ENCODE measurements at places on chromosomes 4 and X.

DNA sequence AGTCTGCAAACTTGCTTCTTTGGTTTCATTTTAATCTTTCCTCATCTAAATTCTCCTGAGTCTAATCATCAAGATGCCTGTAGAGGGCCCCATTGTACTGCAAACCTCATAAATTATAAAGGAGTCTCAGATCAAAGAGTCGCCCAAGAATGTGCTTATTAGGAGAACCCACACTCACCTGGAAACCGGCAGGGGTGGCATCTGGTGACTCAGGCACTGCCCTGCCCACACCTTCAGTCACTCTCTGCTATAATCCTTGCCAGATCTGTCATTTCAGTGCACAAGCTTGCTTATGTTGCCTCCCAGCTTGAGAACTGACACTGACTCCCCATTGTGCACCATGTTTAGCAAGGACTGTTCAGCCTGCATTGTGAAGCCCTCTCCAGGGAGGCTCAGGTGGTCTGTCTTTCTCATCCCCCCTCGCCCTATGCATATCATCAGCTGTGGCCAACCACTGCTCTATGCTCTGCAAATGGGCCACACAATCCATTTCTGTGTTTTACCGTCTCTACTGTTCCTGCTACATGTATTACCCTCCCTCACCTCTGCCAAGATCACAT is 12.4 kb downstream of the EPGN start:
- no peak for DNase-seq

DNA sequence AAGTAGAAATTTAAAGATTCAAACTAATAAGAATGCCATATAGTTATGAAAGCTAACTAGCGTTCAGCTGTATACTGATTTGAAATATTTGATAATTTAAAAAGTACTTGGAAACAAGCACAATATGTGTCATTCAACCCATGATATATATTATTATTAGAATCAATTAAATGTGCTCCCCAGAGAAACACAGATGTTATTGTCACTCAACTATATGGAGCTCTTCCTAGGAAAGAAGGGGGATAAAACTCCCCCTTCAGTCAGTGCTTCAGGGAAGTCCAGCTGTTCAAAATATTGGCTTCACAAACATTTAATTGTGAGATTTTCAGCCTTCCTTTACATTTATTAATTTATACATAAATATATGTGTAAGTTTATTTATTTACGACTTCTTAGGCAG is 135.9 kb downstream of the SLC4A4 start:
- no peak for DNase-seq

DNA sequence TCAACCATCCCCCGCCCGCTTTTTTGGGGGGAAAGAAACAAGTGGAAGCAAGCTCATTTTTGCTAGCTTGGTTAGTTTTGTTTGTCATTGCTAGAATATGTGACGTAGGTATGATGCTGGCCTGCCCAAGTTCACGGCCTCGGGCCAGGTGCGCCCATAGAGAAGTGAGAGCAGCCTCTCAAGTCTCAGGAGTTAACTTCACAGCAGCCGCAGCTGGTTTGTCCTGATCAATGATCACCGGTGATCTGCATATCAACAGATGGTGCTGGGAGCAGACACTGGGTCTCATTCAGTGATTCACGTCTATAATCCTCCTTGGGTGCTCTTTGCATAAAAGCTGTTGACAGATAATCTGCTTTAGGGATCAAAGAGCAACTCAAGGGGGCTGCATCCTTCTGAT is 50.1 kb downstream of the ENPP6 start:
- no peak for DNase-seq

DNA sequence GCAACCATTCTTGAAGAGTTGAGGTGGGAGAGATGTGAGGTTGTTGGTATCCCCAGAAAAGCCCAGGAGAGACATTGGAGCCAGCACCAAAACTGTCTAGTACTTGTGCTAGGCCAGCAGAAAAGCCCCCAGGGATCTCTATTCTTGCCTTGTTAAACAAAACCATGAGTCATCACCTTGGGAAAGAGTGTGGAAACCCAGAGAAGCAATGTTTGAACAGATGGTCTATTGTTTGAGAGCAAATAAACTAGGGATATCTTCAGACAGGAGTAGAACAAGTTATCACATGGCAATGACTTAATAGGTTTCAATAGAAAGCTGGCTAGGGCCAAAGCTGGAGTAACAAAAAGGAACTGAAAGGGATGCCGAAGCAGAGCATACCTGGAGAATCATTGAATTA is 195.7 kb upstream of the CASK start:
- no peak for DNase-seq

- no peak for DNase-seq
Observed at GRCh38 chr4:26806331-26806730, 54.3 kb upstream of the STIM2 start.

GRCh38 chr4:25823632-25824031 is 39.2 kb downstream of the SEL1L3 start:
- no peak for DNase-seq

DNA sequence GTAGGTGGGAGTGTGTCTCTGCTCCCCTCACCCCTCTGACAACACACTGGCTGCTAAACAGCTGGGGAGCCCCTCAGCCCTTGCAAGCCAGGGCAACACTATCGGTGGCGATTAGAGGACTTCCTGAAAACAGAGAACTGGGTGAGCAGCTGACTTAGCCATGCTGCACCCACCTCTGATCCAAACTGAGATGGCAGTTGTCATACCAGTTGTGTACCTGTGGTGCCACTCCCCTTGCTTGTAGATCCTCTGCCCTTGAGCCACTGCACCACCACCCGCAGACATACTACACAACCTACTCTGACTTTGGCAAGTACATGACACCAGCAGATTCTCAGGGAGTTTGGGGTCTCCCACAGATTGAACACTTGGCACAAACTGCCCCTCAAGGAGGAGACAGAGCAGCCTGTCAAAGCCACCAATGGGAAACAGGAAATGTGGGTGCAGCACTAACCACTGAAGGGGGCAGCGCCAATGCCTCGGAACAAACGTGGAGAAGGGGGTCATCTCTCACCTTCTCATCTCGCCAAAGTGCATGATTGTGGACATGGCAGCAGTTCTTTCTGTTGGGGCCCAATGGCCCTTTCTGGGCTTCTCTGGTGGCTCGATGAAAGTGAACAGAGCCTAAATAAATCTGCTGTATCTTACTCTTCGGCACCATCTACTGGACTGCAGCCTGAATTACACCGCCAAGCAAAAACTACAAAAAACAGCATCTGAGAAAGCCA is 119.8 kb downstream of the NEK1 start:
- no peak for DNase-seq

GRCh38 chr4:4182835-4183568 is 43.7 kb downstream of the OTOP1 start:
- no peak for DNase-seq

- no peak for DNase-seq
Observed at GRCh38 chrX:97234471-97235081, 350.9 kb downstream of the RPA4 start.

- DNase-seq, result no peak
Observed at GRCh38 chr4:169945636-169946035, 80.6 kb downstream of the MFAP3L start.

GRCh38 chr4:83732114-83732635 is 196.3 kb downstream of the GPAT3 start:
- DNase-seq, result no peak

DNA sequence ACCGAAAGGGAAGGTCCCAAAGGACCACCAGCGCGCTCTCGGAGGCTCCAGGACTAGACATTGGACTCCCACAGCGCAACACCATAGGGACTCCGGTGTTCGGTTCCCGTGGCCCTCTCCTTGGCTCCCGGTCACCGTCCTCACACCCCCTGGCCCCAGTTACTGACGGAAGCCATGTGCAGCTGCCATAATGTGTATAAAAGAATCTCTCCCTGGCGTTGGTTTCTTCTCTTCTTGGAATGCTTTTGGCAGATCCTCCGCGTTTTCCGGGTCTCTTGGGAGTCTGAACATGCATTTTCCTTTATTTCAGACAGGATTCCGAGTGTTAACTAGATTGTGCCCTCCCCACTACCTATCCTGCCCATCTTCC is 69.8 kb downstream of the FBXO8 start:
- no peak for DNase-seq

GRCh38 chrX:35786271-35786670 is 11.9 kb upstream of the MAGEB16 start:
- DNase-seq, result no peak

- no peak for DNase-seq
Observed at GRCh38 chrX:112731793-112732192, 52.1 kb upstream of the LHFPL1 start.

GRCh38 chrX:68978255-68978654 is 149.4 kb downstream of the EFNB1 start:
- DNase-seq, result no peak

GRCh38 chr4:51932261-51932660 is 87.9 kb downstream of the LRRC66 start:
- DNase-seq, result no peak

- DNase-seq, result no peak
Observed at GRCh38 chr4:171186700-171187099, 626.5 kb upstream of the GALNTL6 start.

GRCh38 chr4:163662768-163663167 is 168.3 kb downstream of the TMA16 start:
- no peak for DNase-seq

- no peak for DNase-seq
Observed at GRCh38 chrX:26203561-26203960, 11.3 kb downstream of the MAGEB6 start.

DNA sequence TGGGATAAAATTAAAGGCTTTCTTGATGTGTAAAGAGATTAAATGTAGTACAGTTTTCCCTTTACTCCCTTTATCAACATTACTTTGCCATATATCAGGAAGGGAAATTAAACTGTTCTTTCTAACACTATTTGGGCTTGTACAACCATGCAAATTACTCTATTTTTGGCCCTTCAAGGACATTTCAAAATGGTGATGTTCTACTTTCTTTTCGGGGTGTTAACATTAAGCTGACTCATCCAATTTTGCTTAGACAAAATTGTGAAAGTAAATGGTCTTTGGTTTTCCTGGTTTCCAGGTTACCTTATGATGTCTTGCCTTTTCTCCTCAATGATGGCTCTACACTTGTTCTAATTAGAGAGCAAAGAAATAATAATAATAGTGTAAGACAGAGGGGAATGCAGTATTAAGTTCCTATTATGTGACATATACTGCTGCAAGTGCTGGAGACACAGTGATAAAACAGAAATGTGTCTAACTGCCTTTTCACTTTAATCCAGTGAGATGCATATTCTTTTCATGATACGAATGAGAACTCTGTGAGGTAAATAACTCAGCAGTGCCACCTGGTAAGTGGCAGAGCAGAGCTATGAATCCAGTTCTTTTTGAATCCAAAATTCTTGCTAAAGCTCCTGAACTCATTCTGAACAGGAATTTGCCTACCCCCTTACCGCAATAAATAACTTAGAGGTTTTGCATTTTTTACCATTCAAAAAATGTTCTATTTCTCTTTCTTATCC is 35.7 kb upstream of the PDE5A start:
- no peak for DNase-seq

DNA sequence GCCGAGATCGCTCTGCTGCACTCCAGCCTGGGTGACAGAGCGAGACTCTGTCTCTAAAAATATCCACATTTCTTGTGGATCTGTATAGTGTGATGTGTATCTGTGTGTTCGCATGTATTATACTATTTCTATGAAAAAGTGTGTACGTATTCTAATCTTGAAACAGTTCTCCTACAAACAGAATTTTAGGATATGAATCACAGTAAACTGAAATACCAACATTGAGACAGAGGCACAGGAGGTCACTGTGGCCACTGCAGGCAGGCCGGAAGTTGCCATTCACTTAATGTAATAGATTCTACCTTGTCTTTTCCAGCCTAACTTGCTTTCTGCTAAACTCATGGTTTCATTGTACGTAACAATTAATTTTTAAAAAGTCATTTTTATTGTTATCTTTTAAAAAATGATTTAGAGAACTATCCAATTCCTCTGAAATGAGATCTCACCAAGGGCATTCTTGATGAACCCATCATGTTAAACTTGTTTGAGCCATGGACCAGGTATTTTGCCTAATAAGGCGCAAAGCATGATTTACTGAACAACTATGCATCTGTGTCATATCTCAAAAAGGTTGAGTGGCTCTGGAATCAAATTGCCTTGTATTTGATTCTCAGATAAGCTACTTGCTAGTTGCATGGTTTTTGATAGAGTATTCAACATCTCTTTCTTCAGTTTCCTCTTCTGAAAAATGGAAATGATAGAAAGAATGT is 154.9 kb upstream of the GYPA start:
- DNase-seq, result no peak

GRCh38 chr4:61251129-61251528 is 51.0 kb downstream of the ADGRL3 start:
- DNase-seq, result no peak

DNA sequence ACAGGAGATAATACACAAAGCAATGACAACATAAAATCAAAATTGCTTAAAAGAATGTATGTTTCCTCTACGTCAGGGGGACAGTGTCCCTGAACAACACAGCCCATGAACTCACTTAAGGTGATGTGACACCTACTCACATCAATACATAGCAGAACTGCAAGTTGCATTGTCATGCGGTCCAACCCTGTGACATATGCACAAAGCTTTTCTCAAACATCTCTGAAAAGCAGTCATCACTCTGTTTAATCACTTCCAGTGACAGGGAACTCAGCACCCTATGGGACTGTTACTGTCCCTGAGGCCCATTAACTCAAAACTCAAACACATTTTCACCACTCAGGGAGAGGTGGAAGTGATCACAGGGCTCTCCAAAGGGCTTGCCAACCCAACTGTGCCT is 2.4 kb downstream of the STX18 start:
- no peak for DNase-seq

DNA sequence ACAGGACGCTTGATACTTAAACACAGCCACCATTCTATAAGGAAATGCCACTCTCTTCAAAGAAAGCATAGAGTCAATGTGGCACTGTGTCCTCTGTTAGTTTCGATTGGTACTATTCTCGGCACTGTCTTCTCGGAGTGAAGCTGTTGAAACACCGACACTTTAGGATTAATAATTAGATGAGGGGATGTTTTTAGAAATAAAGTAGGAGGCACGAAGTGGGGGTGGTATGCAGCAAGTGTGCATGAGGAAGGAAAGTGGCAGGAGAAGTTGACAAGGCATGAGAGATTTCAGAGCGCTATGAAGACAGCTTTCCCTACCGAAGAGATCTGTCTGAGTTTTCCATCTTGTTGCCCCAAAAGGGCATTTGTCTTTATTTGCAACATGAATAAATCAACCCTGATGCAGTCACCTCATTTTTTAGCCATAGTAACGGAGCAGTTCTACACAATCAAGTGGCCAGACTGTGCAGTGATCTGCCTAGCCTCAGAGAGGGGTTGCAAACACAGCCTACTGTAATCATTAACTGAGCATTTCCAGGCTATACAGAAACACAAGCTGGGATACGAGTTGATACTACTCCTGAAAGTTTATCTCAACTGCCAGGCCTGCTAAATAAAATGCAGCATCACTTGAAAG is 8.3 kb downstream of the GPRIN3 start:
- no peak for DNase-seq

Measured in stimulated activated CD4-positive, alpha-beta T cell treated with anti-CD3 and anti-CD28 coated beads, TNF-alpha, amount 100 ng/mL, for 4 hours (primary cell).